Left colon (tissue), 2 donors: ENCODE measurements at places on chromosomes 4 and X. TPM values are rescaled to one million over a fixed set of nuclear protein-coding genes. Genes with fewer than 3 reads are reported as not detected.

- DNase-seq: no peak
Measured at GRCh38 chr4:136818811-136819330, 713.4 kb downstream of the PCDH18 start.

- peak; percentile 47 for DNase-seq
Measured at GRCh38 chr4:55396308-55397125, 760 bp downstream of the TMEM165 start.

DNA sequence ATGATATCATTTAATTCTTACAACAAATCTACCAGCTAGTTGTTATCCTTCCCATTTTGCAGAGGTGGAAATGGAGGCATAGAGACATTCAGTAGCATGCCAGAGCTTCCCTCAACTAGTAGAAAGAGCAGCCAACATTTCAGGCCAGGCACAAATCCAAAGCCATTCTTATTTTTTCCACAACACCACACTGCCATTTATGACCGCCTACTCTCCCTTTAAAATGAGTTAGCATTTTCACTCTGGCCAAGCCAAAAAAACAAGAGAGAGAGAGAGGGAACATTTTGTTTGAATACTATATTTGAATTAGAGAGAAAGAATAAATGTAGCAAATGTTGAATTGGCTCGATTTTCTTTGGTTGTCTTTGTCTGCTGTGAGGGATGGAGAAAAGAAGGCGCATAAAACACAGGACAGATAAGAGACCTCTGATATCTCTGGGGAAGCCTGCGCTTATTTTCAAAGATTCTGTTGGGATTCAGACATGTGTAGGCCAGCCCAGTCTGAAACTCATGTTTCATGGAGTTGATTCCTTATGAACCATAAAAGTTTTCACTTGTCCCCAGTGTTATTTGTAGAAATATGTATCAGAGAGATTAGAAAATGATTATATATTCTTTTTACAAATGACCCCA, 265.7 kb downstream of the RAB28 start:
- DNase-seq: no peak

FGG gene
- total RNA-seq: not detected

- DNase-seq: no peak
Measured at GRCh38 chr4:176226736-176227135, 31.4 kb upstream of the SPATA4 start.

CXCL11 gene
- 0.36 TPM for total RNA-seq

- no peak for DNase-seq
Measured at GRCh38 chr4:37365888-37366287, 121.3 kb downstream of the NWD2 start.

PDHA1 gene
- total RNA-seq: 362 TPM

PLAC1 gene
- total RNA-seq: not detected

GRCh38 chrX:80817002-80817401, 7.3 kb upstream of the BRWD3 start:
- no peak for DNase-seq

DNA sequence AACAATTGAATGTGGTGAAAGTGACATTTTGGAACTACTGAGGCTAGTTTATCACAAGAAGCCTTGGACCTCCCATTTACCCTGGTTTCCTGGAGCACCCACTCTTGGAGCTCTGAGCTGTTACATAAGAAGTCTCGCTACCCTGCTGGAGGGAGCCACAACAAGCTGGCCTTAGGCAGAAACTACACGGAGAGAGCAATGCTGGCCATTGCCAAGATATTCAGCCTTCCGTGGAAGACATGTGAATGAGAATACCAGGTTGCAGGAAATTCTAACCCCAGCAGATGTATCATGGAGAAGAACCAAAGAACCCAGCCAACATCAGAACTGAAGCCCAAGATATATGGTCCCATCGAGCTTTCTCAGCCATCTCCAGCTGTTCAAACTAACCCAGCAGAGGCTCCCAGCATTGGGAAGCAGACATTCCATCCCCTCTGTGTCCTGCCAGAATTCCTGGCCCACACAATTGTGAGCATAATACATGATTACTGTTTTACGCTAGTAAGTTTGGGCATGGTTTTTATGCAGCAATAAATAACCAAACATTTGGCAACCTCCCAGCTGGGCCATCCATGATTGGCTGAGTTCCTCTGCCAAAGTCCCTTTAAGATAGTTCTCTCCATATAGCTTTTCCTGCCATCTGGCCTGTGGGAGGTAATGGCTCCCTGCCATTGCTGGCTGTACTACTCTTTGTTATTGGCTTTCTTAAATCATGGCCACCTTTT, 17.9 kb upstream of the PDE5A start:
- peak; percentile 30 for DNase-seq

DNA sequence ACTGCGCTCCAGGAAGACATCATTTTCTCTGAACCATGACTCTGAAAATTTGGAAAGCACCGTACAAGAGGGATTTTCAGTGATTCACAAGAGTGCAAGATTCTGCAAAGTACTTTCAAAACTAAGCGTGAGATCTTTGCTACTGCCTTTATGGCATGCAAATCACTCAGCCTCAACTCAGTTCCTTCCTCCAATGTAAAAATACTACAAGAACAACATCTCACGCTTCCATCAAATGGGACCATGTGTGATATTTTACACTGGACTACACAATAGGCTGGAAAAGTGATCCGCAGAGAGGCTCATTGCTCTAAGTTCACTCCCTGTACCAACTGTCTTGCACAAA, 674 bp upstream of the IL15 start:
- no peak for DNase-seq

ACOX3 gene
- total RNA-seq: 29.7 TPM

DNA sequence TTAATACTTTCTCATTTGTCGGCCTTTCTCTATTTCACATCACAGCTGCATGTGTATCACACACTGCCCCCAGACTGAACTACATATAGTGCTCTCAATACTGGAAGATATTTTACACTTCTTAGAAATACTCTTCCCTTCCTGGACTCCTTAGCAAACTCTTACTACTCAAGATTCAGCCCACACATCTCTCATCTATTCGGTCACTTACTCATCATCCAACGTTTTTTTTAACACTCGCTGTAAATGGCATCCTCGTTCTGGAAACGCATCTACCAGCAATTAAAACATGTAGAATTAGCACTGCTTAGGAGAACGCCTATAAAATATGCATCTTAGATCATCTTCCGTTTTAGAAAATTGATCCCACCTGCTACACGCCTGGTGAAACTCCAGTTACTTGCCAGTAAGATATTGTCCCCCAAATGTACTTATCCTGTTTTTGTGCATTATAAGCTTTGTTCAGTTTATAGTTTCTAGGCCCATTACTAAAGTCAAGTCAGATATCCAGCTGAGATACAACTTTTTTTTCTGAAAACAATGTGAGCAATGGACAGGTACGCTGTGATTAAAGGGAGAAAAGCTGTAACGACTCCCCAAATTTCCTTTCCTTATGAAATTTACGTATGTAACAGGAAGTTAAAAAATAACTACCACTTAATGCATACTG, 1.0 kb downstream of the LRP2BP start:
- no peak for DNase-seq
